ENCODE measurements at places on chromosomes 3 and 15.
A peak's percentile ranks its signal among the peaks of the same experiment; 100 is the strongest.

- DNase-seq = peak; percentile 59
Observed at GRCh38 chr3:53195602-53196574, 34.9 kb downstream of the PRKCD start.

DNA sequence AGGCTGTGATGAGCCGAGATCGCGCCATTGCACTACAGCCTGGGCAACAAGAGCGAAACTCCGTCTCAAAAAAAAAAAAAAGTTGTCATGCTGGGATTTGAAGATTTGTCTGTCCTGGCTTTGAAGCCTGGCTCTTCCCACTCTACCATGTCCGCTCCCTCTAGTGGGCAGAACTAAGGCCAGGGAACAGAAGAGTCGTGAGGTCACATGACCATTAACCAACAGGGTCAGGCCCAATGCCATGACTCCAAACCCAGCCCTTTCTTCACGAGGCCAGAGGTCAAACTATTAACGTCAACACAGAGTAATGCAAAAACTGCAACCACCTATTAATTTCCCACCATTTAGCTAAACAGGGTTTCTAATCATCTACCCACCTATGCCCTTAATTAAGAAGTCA, 212.1 kb downstream of the ADAMTS17 start:
- peak; percentile 28 for DNase-seq

DNA sequence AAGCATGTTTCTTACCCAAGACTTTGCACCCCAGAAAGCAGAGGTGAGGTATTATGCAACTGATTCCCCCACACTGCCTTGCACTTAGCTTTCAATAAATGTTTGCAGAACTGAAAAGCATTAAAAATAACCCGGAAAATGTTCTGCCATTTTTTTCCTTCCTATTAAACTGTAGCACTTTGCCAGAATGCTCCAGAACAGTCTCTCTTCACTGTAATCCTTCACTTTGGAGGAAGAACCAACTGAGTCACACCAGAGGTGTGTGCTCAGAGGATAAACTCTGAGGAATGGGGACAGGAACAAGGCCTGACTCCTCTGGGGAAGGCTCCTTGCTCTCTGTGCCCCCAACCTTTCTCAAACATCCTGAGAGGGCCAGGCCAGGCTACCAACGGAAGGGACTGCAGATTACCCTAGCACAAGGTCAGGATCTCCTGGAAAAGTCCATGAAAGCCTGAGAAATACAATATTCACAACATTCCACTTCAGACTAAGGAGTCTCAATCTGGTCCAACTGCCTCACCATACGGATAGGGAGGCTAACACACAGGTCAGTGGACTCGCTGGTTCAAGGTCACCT, 19.0 kb downstream of the ANP32A start:
- no peak for DNase-seq

DNA sequence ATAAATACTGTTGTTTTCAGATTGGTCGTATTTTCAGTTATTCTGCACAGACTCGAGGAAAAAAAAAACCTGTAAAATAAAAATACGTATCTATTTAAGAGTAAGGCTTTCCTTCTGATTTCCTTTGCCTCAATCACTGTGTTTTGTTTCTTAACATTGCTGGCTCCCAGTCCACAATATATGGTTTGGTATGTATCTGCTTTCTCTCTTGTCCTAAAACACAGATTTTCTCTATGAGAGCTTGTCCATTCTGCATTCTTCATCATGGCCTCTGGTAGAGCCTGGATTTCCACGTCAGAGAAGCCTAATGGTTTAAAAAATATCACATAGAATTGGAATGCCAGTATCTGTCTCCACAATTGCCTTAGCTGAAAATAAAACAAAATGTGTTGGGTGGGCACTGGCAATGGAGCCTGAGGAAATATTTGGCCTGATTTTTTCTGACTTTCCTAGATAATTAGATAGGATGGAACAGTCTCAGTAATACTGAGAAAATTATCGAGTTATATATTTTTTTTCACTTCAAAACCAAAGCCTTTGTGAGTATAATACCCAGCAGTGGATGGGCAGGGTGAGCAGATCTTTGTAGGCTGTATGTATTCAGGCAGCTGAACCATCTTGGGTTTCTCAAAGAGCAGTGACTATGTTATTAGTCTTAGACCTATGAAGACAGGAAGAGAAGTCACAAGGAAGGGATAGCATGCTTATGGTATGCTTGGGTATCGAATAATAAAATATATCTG, 1.9 kb downstream of the CD200 start:
- DNase-seq = no peak

GRCh38 chr3:71673486-71673885, 51.7 kb downstream of the EIF4E3 start:
- no peak for DNase-seq

All from HuH-7 (cell line).